ENCODE measurements at places on chromosomes 4 and X. TPM values are rescaled to one million over a fixed set of nuclear protein-coding genes. Genes with fewer than 3 reads are reported as not detected.

DNA sequence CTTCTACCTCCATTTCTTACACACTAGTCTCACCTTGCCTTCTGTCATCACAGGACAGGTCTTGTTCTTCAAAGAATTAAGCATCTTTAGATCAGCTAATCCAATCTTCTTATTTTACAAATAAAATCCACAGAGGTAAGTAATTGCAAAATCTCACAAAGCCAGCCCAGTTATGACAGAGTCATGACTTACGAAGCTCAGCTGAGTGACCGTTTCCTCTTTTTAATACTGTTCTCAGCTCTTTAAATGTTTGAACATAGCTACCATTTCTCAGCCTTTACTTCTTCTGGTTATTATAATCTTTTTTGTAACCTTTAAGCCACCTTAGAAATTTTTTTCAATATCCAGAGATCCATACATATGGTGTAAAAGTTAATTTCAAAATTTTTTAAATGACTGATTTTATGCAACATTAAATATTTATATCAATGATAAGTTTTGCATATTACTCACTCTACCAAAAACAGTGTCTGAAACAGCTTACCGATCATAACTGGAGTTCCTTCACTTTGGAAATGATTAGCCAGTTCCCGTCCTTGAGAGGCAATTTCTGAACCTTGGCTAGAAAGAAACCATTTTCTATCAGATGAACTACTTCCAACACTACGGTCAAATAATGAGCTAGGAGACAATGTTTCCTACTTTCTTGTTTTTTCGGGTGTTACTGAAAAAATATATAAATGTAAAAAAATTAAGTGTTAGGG, 8.8 kb downstream of the ANKRD37 start:
- peak; percentile 42 for DNase-seq

GRCh38 chr4:14336656-14337055, 665.6 kb upstream of the CPEB2 start:
- no peak for DNase-seq

GRCh38 chr4:154417373-154417673, 74.3 kb downstream of the DCHS2 start:
- DNase-seq = no peak

- no peak for DNase-seq
Measured at GRCh38 chr4:110663738-110664444, 41.0 kb upstream of the PITX2 start.

GRCh38 chr4:2935762-2936743, 27.2 kb downstream of the NOP14 start:
- peak; percentile 79 for DNase-seq

DNA sequence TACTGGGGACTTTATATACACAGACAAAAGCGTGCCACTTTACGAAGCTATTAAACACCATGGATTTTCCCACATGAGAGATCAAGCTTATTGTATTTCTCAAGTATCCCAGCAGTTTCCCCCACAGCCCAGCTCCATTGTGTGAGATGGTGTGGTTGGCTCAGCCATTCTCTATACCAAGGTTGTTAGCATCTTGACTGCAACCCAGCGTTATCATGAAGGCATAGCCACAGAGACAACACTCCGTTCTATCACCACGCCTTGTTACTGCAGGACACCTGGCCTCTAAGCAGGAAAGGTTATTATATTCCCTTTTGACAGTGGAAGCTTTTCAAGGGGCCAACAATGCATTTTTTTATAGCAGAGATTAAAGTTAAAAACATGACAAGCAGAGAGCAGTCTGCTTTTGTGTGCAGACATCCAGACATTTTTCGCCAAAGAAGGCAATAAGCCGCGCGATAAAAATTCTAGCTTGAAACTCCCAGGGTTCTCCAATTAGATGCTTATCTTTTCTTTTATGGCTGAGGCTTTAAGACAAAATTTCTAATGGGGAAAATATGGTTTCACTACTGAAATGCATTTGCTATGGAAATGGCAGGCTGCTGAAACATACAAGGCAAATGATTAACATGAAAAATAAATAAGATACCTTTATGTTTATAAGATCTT, 206.1 kb downstream of the MID1 start:
- DNase-seq = no peak

DNA sequence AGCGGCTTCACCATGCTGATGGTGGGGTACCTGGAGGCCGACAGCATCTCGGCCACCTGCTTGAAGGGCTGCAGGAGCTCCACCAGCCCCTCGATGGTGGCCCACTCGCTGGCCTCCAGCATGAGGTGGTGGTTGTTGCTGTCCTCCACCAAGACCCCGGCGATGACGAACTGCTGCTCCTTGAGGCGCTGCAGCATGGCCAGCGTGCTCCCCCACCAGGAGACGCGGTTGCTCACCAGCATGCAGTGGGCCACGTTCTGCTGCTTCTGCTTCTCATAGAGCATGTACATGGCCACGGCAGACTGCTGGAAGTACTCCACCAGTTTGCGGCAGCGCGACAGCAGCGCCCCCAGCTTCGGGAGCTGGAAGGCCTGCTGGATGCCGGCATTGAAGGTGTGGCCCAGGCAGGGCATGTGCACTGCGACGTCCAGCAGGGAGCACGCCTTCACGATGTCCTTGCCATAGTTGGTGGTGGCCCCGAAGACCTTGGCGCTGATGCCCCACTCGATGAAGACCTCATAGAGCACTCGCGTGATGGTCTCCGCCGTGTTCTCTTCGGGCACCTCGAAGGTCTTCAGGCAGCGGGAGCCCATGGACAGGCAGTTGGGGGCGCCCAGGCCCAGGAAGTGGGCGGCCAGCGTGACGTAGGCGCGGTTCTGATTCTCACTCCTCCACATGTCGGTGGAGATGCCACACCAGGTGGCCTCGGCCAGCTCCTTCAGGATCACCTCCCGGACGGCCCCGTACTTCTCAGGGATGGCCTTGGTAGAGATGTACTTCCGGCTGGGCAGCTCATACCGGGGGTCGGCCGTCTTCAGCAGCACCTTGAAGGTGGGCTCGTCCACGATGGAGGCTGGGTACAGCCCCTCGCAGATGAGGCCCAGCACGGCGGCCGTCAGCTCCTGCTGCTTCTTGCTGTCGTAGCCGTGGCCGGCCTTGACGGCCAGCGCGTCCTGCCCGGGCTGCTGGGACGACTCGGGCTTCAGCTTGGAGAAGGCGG, 11.0 kb downstream of the DHRSX start:
- DNase-seq = no peak

GRCh38 chr4:20983763-20984575, 283.7 kb downstream of the PACRGL start:
- DNase-seq = no peak

GRCh38 chrX:106959901-106960300, 39.7 kb downstream of the CLDN2 start:
- no peak for DNase-seq

- DNase-seq = no peak
Measured at GRCh38 chrX:23857363-23857762, 50.4 kb downstream of the APOO start.

DNA sequence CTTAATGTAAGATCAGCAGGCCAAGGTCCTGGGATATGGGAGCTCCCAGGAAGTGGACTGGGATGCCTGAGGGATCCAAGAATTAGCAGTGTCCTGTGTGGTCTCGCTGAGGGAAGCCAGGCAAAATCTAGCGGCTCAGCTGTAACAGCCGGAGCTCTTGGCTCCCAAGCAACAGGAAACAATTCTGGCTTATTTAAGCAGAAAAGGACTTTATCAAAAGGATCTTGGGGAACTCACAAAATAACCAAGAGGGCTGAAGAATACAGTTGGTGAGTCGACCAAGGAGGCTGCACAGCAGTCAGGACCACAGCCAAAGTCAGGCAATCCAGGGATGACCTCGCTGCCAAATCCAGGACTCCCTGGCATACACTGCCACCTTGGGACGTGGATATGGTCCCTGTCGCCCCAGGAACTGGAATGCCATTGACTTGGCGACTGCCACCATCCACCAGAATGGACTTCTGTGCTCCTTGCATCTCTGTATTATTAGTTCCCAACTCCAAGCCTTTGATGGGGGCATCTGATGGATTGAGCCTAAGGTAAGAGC, 165.3 kb upstream of the BCOR start:
- no peak for DNase-seq

DNA sequence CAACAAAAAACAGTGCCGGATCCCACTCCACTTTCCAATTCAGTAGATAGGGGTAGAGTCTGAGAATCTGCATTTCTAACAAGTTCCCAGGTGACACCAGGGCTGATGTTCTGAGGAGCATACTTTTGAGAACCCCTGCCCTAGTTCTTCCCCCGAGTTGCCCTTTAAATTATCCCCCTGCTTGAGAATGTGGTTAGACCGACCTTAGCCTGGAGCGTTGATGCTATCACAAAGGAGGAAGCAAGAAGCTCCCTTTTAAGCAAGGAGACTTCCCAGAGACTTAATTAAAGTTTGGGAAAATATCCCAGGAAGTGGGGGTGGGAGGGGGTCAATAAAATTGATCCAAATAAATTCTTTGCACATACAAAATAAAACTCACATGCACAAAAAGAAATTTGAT, 485.9 kb downstream of the SMARCA1 start:
- DNase-seq = no peak

DNA sequence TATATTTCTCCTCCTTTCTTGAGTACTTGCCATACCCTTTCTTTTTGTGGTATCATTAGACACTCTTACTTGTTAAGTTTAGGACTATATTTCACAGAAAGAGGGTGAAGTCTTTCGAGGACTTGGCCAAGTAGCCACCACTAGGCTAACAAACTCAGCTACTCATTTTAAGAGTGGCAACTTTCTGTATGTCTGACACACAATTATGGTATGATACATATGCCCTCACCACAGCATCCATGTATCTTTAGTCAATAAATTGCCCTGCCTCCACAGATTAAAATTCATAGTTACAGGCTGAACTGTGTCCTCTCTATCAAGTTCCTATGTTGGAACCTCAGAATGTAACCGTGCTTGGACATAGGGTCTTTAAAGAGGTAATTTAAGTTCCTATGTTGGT, 23.2 kb downstream of the TAPT1 start:
- no peak for DNase-seq

DNA sequence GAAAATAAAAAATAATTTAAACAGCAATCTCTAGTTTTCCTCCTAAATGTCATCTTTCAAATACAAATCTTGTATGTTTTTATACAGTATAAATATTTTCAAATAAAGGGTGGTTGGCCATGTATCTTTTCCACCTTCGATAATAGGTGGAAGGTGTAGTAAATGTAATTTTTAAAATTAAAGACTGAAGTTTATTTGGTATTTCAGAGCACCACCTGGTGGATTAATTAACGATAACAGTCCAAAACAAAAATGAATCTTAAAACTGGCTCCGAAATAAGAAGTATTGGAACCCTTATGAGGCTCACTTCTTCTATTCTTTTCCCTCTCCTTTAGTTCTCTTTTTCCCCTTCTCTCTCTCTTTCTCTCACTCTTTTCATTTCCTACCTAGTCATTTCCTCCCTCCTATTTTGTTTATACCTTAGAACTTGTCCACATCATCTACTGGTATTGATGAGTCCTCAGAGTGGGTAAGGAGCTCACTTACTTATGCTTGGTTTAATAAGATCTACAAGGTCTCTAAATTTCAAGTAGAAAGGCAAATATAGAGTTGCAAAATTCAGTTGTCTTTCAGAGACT, 82.9 kb upstream of the EXOC1L start:
- no peak for DNase-seq

Gene NKRF
- 29.8 TPM for total RNA-seq

Gene TECRL
- total RNA-seq = not detected

Gene CENPC
- total RNA-seq = 28.3 TPM

Gene UCP1
- not detected for total RNA-seq

Gene SLC39A8
- total RNA-seq = 80.4 TPM

Gene MID1IP1
- 104 TPM for total RNA-seq

Gene OPN1MW2
- total RNA-seq = not detected

Gene GASK1B
- not detected for total RNA-seq

Gene BCOR
- total RNA-seq = 64.5 TPM

Gene NLRP2B
- total RNA-seq = not detected
